NCI-H1417 (cell line): ENCODE measurements at places on chromosomes 5 and 9.

DNA sequence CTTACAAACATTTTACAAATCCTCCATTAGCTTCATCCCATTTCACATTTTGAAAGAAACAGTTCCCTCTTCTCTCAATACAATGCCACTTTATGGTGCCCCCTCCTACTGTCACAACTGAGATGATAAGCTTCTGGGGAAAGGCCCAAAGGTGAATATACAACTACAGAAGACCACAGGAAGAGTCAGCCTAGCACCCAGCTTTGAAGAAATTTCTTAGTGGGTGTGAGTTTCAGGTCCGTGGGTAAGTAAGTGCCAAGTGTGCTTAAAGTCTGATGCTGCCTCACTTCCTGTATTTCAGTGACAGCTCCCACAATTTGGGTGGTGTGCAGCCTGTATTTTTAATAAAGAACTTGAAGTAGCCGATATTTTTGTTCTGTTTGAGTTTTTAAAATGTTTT lies 68.1 kb downstream of the ARHGEF28 start:
- DNase-seq, result no peak

DNA sequence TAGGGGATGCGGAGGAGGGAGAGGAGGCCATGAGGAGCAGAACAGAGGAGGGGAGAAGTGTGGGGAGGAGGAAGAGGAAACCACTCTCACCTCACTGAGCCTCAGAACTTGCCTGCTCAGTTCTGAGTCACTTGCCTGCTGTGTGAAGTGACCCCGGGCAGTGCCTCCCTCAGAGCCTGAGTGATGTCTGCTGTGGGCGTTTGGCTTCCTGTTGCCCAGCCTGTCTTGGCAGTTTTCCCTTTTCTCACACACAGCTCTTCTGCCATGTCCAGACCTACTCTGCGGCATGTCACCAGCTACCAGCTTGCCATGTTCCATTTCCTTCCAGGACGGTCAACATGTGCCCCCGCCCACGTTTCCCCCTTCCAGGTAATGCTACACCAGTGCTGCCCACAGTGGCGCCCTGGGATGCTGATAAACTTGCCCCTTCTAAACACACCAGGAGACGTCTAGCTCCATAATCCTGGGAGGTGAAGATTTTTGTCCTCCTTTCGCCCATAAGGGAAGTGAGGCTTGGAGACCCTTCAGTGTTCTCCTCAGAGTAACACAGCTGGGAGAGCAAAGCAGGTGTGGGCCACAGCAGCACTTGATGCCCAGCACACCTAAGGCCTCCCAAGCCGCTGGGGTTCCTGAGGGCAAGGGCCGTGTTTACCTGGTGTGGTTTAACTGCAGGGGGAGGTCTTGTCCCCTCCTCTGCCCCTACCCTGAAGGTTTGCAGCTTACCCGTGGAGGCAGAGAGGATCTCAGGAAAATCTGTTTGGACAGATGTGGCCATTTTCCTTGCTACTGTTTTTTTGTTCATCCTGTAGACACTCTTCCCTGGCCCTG lies 63.8 kb upstream of the RNF130 start:
- no peak for DNase-seq

- DNase-seq, result no peak
Observed at GRCh38 chr9:21554813-21555212, 72.7 kb upstream of the IFNE start.

- no peak for DNase-seq
Observed at GRCh38 chr5:67102708-67103107, 93.9 kb downstream of the CD180 start.

DNA sequence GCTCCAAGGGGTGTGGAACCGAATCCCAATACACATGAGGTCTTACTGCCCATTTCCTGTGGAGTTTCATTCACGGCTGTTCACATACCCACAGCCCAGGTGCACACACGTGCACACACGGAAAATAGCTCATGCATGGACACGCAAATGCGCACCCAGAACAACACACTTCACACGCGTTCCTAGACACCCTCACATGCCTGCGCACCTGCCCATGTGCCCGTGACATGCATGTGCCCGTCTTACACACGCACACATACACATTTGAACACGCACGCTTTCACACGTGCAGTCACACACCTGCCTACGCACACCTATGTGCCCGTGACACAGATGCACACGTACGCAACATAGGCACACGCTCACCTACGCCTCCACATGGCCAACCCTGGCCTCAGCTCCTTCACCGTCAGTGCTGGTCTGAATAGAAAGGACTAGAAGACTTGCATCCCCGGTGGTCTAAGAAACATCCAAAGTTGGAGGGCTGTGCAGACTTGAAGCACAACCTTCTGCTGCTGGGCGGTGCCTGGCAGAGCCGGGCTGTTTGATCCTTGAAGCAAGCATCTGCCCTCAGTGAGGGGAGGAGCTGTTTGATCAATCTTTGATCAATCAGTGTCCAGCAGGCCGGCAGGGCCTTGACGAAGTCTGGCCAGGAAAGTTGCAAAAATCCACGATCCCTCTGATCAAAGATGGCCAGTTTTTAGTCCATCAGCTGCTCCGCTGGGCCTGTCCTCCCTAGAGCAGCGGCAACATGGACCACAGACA lies 164.7 kb downstream of the OLFM1 start:
- DNase-seq, result no peak
